Thoracic aorta endothelial cell (primary cell): ENCODE measurements at places on chromosomes 16 and 17. TPM values are rescaled to one million over a fixed set of nuclear protein-coding genes. Genes with fewer than 3 reads are reported as not detected.

The CBLN1 gene
- 0.22 TPM in 1 of 2 replicates, not detected in the other for total RNA-seq

The HBA2 gene
- total RNA-seq: not detected in 2 replicates

The CD300LB gene
- total RNA-seq: not detected in 2 replicates

The OTOP2 gene
- total RNA-seq: not detected in 2 replicates

The CEP112 gene
- 14.1 and 15.3 TPM in 2 replicates for total RNA-seq
